ENCODE measurements at places on chromosomes 12 and 14.

DNA sequence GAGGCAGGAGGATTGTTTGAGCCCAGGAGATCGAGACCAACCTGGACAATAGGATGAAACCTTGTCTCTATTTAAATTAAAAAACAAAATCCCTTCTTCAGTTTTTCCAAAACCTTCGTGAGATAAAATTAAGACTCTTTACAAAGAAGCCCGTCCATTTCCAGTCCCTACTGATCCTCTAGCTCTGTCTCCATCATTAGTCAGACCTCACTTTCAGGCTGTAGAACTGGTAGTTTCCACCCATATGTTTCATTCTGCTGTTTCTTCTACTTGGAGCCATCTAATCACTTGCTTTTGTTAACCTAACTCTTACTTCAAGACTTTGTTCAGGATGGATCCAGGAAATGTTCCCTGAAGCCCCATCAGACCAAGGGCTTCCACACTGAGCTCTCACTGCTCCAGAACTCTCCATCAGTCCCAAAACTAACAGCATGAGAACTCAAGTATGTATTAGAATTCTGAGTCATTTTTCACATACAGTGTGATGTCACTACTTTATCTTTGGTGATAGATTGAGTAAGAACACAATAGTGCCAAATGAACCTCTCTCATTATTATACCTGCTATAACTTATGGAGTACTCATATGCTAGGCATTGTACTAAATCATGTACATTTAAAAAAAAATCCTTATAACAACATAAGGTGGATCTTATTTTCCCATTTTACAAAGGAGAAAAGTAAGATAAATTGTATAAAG lies 90.8 kb downstream of the PRICKLE1 start:
- DNase-seq = no peak

- DNase-seq = no peak
Measured at GRCh38 chr12:40632933-40633332, 59.3 kb upstream of the CNTN1 start.

- DNase-seq = peak; percentile 56
Measured at GRCh38 chr12:117580718-117581062, 219.3 kb upstream of the NOS1 start.

GRCh38 chr14:31449971-31450610 lies 7.2 kb downstream of the DTD2 start:
- peak; percentile 55 for DNase-seq

DNA sequence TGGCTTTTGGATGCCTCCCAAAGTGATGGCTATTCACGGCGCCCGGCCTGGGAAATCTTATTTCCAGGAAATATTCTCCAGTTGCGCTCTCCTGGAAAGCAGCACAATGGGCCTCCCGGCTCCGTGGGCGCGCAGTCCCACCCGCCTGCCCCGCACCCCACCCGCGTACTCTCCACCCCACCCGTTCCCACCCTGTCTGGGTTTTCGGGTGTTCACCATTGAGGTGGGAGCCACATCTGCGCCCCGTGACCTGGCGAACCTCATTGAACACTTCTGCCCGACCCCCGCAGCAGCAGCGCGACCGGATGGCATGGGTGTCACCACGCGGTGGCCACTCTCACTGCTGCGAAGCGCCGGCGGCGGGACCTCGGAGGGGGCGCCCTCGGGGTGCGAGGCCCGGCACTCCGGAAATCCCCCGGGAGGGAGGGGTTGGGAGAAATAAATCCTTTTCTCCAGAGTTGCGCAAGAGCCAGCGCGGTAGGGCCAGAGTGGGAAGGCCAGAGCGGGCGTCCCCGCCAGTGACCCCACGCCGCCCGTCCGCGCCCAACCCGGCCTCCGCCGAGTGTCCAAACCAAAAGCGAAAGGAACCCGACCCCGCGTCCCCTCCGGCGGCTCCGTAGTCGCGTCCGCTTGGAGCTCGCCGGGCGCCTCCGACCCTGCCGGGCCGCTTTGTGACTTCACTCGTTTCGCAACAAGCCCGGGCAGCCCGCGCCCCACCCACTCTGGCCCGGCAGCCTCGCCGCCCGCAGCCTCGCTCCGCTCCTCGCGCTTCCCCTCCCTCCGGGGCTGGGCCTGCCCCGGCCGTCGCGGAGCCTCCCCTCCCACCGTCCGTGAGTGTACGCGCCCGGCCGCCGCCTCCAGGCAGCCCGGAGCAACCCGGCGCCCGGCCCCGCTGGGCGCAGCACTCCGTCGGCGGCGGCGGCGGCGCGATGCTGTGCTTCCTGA lies at the start of gene DRAM1:
TSS of gene DRAM1 (plus strand) at position 720 of the 945 bp plus-strand sequence. CDS start at position 930, 210 bp downstream.
- DNase-seq = peak; percentile 97

DNA sequence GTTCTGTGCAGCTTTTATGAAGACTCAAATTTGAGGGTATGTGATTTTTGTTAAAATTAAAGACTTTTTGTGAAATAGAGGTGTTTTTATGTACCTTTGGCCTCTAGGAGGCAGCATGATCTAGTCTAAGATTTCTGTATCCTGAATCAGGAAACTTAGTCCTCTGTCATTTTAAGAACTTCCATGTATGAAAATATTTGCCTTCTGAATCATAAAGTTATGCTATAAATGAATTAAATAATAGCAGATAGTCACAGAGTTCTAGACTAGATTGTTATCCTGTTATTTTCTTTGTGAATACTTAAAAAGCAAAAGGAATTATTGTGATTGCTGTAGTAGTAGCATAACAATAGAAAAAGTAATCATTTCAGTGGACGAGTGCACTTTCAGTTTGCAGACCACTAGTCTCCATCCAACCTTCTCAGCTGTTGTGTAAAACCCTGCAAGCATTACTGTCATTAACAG lies 56.3 kb downstream of the FGD4 start:
- peak; percentile 81 for DNase-seq

- peak; percentile 32 for DNase-seq
Measured at GRCh38 chr12:24664161-24664880, 284.6 kb downstream of the BCAT1 start.

DNA sequence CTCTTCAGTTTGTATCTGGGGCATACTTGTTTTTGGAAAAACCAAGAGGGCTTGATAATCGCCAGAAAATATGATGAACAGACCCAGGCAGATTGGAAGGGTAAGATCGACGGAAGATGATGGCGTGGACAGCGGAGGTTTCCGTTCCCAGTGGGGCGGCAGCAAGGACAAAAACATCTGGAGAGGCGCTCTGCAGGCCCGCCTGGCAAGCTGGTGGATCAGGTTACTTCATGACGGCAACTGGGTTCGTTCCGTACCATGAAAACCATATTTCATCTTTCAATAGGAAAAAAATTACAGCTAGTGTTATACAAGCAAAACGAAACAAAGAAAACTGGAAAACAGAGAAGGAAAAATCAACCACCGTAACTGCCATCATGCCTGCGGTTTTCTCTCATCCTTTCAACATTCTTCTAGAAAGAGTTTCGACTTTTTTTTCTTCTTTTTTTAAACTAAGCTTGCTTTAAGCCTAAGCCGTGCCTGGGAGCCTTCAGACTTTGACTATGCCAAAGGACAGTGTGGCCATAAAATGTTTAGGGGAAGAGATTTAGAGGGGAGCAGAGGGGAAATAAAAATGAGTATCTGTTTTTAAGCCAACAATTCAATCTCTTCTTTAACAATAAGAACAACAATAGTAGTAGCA lies 210.5 kb downstream of the FOXN3 start:
- DNase-seq = no peak

DNA sequence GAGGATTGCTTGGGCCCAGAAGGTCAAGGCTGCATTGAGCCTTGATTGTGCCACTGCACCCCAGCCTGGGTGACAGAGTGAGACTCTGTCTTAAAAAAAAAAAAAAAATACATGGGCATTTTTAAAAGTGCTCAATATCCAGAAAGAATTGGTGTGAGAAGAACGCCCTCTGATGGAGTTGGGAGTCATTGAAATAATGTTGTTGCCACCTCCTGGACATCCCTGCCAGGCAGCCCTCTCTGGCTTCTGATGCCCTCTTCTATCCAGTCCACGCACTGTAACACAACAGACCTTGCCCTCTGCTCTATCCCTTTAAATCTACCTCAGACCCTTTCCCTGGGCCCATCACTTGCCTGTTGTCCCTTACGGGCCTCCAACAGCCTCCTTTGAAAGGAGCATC lies 4.9 kb downstream of the PTGDR start:
- peak; percentile 42 for DNase-seq

GRCh38 chr12:19933924-19934323 lies 434.4 kb upstream of the PDE3A start:
- DNase-seq = no peak

GRCh38 chr14:95071649-95072280 lies 85.6 kb downstream of the DICER1 start:
- no peak for DNase-seq

GRCh38 chr14:41986083-41986645 lies 379.5 kb downstream of the LRFN5 start:
- DNase-seq = no peak

DNA sequence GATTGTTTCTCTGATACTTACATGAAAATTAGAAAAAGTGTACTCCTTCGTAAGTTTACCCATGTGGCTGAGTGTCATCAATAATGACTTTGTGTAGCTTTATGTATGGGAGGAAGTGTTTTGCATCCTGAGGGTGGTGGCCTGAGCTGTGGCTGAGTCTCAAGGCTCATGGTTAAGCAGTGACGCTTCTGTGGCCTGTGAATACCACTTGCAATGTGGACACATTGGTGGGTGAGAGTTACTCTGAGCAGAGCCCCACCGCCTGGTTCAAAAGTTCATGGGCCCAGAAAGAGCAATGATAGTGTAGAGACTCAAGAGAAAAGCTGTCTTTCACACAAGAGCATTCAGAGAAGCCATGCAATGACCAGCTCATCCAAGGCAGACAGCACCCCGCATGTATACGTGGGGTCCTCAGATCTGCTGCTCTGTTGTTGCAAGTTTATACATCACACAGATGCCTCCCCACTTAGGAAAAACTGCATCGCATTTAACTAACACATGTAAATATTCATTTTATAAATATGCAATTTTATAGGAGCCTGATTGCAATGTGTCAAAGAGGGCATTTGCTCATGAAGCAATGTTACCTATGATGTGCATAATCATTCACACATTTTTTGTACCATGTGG lies 55.1 kb upstream of the FRMD6 start:
- no peak for DNase-seq

DNA sequence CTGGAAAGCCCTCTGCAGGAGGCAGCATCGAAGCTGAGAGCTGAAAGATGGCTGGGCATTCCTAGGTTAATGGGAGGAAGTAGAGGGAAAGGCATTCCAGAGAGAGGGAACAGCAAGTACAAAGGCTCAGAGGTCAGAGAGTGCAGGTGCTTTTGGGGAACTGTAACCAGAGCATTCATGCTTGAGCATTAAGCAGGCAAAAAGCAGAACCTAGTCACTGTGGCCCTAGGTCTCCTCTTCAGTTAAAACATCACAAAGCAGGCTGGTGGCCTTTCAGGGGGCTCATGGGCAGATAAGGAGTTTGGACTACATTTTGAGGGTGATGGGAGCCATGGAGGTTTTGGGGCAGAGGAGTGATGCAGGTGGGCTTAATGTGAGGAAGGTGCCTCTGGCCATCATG lies 169.2 kb upstream of the MYL2 start:
- DNase-seq = no peak

GRCh38 chr12:45368841-45369489 lies 153.1 kb downstream of the ANO6 start:
- DNase-seq = peak; percentile 12

DNA sequence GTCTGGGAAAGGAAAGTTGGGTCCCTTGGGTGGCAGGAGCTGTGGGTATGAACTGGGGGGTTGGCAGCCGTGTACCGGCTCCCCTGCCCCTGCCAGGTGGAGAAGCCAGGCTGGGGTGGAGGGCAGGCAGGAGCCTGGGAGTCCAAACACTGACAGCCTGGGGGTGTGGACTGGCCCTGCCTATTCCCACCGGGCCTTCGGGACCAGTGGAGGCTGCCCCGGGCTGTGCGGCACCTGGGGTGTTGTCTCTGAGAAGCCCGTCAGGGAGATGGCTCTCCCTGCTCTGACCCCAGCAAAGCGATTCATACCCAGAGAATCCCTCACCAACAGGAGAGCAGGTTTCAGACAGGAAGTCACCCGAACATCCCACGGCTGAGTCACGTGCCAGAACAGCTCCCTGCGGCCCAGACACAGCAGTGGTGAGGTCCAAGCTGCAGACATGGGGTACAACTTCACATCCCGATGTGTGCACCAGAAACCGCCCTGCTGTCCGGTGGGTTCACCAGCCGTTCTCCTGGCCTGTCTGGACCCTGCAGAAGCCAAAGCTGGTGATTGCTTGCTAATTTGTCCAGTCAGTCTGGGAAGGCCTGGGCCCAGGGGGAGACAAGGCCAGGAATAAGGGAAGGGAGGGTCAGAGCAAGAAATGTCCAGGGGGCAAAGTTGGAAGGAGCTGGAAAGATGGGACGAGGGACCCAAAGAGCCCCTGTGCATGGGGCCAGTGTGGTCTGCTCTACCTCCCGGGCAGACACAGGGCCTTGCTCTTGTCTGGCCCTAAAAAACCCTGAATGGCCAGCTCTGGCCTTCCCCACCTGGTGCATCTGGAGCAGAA lies 2.1 kb upstream of the GPR132 start:
- DNase-seq = peak; percentile 80

- no peak for DNase-seq
Measured at GRCh38 chr12:91072931-91073330, 15.1 kb upstream of the KERA start.

DNA sequence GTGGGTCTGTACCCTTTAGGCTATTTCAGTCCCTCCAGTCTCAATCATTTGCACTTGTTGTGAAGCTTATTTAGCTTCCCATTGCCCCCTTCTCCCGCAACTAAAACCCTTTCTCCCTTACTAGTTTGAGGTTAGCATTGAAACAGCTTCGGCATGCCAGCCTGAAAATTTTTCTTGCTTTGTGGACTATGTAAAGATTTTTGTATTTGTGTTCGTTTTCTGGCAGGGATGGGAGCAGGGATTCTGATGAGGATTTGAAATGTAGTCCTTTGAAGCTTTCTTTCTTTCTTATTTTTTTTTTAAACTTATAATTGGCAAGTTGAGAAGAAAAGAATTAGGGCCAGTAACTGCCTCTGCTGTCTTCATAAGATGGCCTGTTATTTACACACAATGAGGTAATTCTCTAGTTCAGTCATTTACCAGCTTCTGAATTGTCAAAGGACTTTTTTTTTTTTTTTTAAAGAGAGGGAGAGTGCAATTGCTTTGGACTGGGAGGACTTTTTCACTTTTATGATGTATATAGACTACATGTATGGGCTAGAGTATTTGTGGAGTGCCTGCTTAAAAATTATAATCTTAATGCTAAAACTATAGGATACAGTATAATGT lies 29.0 kb downstream of the PALS1 start:
- no peak for DNase-seq

GRCh38 chr12:107393043-107393717 lies 292.4 kb upstream of the PWP1 start:
- DNase-seq = no peak

DNA sequence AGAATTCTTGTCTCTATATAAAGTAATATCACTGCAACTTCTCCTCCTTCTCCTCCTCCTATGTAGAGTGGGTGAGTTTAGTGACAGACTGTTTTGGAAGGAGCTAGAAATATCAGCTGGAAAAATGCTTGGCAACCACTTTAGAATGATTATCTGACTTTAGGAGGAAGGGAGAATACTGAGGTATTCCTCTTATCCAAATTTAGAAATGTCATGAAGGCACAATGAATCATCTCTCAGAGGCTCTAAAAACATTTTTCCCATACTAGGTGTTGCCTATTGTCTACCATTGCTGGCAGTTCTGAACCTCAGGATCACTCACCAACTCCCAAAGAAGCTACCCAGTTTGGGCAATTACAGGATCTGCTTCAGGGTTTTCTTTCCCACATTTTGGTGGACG lies 306.6 kb upstream of the ATP2B1 start:
- no peak for DNase-seq

GRCh38 chr12:88303335-88303734 lies 161.2 kb downstream of the TMTC3 start:
- DNase-seq = no peak

Data from NB4 (cell line).